Muscle of arm (tissue), 14 donors: ENCODE measurements at places on chromosomes 1 and 21. TPM values are rescaled to one million over a fixed set of nuclear protein-coding genes. Genes with fewer than 3 reads are reported as not detected.

DNA sequence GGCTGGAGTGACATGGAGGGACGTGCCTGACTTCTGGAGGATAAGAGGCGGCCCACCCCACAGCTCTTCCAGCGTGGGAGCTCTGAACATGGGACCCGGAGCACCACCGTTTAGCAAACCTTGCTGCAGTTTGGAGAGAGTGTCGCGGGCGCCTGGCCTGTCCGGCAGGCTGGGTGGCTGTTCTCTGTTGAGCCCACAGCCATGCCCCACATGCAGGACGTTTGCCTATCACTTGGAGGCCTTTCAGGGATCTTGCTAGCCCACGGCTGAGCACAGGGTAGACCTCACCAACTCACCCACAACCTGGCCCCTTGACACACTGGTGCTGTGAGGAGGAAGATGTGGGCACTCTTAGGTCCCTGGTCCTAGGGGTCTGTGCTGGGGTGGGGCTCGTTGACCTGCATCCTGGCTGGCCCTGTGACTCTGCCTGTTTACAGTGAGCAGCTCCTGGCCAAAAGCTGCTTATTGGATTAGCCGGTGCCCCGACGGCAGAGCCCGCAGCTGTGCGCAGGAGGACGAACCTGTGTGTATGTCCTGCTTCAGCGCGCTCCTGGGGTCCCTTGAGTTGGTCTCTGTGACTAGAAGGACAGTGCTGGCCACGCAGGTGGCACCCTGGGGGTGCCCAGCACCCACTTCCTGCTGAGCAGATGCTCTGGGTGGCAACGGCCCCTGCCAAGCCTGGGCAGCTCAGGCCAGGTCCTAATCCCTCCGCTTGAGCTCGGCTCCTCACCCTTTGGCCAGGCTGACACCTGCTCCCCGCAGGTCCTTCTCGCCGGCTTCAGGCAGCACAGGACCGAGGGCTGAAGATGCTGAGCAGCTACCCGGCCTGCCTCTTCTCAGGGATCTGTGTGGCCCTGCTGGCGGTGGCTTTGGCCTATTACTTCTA, 72.4 kb upstream of the TRAPPC10 start:
- DNase-seq: no peak

GRCh38 chr1:168742386-168742785, 13.4 kb upstream of the DPT start:
- DNase-seq: no peak

DNA sequence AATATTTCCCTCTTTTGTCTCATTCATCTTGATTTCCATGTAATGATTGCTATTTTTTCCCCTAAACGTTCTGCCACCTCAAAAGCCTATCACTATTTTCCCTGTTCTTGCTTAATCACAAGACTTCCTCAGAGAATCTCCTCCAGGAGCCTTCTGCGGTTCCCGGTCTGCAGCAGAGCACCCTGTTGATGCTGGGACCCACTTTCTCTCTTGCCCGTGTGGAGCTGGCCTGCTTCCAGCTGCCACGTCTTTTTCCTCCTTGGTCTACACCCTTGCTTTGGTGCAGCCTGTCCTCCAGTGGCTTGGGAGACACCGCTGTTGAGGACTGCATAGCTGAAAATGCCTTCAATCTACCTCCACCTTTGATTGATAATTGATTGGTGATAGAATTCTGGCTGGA, 70.0 kb upstream of the COA6 start:
- no peak for DNase-seq

GRCh38 chr1:245810181-245810769, 655.5 kb downstream of the KIF26B start:
- DNase-seq: no peak

DNA sequence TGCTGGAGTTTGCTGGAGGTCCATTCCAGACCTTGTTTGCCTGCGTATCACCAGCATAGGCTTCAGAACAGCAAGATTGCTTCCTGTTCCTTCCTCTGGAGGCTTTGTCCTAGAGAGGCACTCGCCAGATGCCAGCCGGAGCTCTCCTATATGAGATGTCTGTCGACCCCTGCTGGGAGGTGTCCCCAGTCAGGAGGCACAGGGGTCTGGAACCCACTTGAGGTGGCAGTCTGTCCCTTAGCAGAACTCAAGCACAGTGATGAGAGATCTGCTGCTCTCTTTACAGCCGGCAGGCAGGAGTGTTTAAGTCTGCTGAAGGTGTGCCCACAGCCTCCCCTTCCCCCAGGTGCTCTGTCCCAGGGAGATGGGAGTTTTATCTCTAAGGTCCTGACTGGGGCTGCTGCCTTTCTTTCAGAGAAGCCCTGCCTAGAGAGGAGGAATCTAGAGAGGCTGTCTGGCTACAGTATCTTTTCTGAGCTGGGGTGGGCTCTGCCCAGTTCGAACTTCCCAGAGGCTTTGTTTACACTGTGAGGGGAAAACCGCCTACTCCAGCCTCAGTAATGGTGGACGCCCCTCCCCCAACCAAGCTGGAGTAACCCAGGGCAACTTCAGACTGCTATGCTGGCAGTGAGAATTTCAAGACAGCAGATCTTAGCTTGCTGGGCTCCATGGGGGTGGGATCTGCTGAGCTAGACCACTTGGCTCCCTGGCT, 205.0 kb downstream of the GPR52 start:
- no peak for DNase-seq

GRCh38 chr1:210129092-210129491, 103.5 kb upstream of the SERTAD4 start:
- DNase-seq: no peak

GRCh38 chr1:164640686-164641352, 81.8 kb downstream of the PBX1 start:
- DNase-seq: no peak

Gene KRTAP25-1
- not detected for polyA plus RNA-seq

Gene SLAMF1
- polyA plus RNA-seq: not detected

- DNase-seq: no peak
Observed at GRCh38 chr1:74652711-74653139, 20.9 kb downstream of the ERICH3 start.

DNA sequence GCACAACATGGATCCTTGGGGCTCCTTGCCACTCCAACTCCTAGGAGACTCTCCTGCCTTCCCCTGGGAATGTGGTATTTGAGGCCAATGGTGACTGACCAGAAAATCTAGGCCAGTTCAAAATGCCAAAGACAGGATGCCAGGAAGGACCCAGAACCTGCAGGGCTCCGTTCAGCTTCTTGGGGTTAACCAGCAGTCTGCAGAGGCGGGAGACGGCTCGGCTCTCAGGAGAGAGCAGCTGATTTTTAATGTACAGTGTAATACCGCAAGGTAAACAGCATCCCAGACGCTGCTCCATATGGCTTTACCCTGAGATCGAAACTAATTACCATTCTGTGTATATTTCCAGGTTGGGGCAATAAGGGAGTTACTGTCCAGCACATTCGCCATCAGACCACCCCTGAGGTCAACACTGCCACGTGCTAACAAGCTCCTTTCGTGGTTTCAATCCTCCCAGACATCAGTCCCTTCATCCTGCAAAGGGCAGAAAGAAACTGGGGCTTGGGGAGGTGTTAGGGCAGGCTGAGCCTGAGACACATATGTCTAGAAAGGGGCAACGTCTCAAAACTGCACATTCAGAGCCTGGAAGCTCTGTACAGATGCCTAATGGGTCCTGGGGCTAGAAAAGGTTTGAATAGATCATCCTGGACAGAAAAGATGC, 16.7 kb downstream of the ITPKB start:
- no peak for DNase-seq

- no peak for DNase-seq
Observed at GRCh38 chr21:33783187-33783979, 132.2 kb downstream of the ATP5PO start.

GRCh38 chr21:18041012-18041411, 203.6 kb upstream of the CHODL start:
- peak; percentile 41 for DNase-seq
